Umbilical cord (tissue), 2 donors: ENCODE measurements at places on chromosomes 7 and 10.

DNA sequence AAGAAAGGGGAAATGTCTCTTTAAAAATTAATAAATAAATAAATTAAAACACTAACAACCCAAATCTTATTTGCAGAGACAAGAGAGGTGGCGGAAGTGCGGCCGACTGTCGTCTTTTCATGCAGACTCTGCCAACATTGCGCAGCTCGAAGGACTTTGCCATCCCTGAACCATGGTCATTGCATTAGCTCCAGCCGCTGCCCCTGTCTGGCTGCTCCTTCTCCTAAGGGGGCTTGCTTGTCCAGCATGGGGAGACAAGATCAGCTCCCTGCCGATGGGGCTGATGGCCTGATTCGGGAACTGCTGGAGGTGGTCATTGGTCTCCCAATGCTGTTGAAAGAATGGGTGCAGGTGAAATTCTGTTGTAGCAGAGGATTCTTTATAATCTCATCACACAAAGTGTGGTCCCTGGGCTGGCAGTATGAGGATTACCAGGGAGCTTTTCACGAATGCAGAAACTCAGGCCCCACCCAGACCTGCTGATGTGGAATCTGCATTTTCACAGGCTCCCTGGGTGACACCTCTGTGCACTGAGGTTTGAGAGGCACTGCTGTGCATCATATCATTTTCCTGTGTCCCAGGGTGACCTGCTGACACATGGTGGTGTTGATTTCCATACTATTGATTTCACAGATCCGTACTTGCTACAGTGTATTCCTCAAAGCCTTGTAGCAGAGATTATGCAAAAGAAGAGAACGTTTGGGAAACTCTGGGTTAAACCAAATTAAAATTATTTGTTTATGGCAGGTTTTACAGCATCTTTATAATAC lies 172.4 kb upstream of the ZMIZ1 start:
- DNase-seq: no peak

DNA sequence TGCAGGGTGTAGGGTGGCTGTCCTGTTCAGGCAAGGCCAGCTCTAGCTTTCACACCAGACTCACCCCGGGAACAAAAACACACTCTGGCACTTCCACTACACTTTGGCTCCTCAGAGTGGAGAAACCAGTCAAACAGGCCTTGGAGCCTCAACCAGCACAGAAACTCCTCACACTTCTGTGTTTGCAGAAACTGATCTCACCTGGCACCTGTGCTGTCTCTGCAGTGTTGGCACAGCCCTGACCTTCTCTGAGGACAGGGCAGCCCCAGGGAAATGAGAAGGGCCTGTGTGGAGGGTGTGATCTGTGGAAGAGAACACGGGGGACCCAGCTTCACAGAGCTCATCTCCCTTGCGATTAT lies 4.1 kb upstream of the CALML5 start:
- DNase-seq: peak; percentile 66

DNA sequence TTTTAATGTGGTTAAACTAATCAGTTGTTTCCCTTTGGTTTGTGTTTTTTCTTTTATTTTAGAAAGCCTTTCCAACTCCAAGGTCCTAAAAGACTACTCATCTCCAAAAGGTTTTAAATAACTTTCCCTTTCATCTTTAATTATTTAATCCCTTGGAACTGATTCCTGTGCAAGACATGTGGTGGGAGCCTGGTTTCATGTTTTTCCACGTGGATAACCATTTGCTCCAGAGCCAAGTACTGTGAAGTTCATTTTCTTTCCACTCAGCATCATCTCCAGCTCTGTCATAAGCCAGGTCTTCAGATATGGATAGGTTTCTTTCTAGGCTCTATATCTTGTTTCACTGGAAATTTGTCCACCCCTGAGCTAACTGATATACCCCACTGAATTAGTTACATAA lies 16.7 kb downstream of the PPP1R3C start:
- peak; percentile 61 for DNase-seq

- no peak for DNase-seq
Measured at GRCh38 chr7:26378016-26378415, 86.4 kb downstream of the SNX10 start.

DNA sequence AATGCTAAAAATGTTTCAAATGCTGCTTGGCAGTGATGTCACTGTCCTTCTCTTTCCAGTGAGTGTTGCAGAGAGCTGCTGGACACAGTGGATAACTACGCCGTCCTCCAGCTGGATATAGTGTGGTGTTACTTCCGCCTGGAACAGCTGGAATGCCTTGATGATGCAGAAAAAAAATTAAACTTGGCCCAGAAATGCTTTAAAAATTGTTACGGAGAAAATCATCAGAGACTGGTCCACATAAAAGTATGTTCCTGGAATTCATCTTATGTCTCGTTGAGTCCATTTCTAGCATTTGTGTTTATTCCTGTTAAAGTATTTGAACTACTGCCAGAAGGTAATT lies 25.2 kb downstream of the NUB1 start:
- peak; percentile 87 for DNase-seq

- no peak for DNase-seq
Measured at GRCh38 chr7:114181280-114181679, 233.3 kb upstream of the FOXP2 start.

GRCh38 chr7:31186202-31186601 lies 134.1 kb downstream of the ADCYAP1R1 start:
- DNase-seq: no peak

GRCh38 chr7:154680894-154681659 lies 321.8 kb downstream of the PAXIP1 start:
- DNase-seq: no peak

GRCh38 chr10:87659571-87660483 lies at the start of gene PAPSS2:
TSS of gene PAPSS2 (plus strand) at chr10:87659878. CDS start at chr10:87659982, 104 bp downstream.
- DNase-seq: peak; percentile 82

DNA sequence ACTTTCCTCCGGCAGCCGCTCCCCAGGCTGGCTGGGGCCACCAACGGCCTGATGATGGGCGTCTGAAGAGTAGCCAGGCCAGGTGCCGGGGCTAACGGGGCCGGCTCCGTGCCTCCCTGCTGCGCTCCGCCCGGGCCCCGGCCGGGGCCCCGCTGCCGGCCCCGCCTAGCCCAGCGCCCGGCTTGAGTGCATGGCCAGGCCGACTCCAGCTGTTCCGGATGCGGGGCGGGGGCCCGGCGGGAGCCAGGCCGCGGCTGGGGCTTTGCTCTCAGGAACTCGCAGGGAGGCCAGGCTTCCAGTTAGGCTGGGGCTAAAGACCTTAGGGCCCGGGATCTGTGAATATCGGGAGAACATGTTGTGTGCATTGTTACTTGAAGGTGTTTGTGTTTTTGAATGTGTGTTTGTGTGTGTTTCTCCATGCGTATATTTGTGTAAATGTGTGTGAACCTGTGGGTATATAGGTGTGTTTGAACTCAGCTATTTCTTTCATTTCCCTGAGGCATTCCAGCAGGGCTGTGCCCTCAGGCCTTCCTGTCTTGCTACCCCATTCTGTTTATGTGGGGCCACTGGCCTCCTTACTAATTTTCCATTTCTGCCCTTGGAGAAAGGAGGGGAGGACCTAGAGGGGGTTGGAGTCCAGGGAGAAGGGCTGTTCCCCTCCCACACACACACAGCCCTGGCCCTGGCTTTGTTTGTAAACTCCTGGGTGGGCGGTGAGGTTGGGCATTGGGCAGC lies 1.1 kb upstream of the LBX1 start:
- peak; percentile 40 for DNase-seq

GRCh38 chr7:29043576-29043975 lies 85.4 kb upstream of the TRIL start:
- DNase-seq: no peak

GRCh38 chr10:76195654-76196390 lies 764.4 kb downstream of the LRMDA start:
- DNase-seq: no peak

GRCh38 chr10:129415215-129416140 lies 51.6 kb upstream of the MGMT start:
- DNase-seq: no peak

GRCh38 chr7:151140826-151141225 lies 26.7 kb downstream of the GBX1 start:
- no peak for DNase-seq

GRCh38 chr10:54133203-54133602 lies 667.8 kb downstream of the PCDH15 start:
- peak; percentile 5 for DNase-seq

GRCh38 chr7:80453699-80454340 lies 58.0 kb downstream of the GNAT3 start:
- DNase-seq: peak; percentile 34

GRCh38 chr10:125093199-125093973 lies 67.0 kb downstream of the CTBP2 start:
- DNase-seq: peak; percentile 76

DNA sequence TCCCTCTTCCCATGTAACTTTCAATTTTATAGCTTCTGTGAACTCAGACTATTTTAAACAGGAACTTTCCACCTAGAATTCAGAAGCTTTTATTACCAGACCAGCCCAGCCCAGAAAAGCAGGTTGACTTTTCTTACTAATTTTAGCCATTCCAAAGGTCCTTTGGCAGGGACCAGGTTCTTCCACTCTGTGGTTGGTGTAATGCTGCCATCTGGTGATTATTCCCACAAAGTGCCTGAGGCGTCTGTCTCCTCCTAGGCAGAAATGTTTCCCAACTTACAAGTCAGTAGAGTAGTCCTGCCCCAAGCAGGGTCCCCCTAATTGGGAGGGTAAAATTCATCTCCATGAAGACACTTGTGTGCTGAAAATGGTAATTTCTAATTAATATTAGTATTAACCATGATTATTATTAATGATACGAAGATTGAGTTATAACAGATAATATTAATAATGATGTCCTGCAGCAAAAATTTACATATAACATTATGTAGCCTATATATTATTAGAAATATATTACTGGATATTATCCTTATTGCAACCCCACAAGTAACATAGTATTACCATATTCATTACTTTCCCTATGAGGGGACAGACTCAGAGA lies 53.0 kb upstream of the PPP1R17 start:
- DNase-seq: peak; percentile 72

- DNase-seq: peak; percentile 66
Measured at GRCh38 chr7:69962186-69963065, 364.2 kb downstream of the AUTS2 start.

DNA sequence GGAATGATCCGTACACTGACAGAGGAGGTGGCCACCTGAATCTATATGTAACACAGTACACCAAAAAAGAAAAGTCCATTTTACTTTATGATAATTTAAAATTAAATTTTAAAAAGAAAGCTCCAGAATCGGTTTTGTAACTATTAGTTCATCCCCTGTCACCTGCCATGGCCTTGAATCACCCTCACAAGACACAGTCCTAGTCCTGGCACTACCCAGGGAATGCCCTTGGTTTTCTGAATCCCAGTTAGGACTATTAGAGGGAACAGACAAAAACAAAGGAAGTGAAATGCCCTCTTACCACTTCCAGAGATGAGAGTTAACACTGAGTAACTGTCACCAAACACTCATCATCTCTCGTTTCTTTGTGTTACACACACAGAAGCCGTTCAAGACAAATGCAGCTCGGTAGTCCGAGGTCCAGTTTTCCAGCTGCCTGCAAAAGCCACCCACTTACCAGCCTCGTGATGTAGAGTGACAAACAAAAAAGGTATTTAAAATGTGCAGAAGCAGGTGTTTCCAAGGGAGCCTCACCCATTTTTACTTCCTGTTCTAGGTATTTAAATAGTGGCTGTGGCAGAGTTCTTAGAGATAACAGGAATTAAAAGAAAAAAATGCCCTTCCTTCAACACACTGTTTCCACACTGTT lies 6.1 kb downstream of the PTPRN2 start:
- no peak for DNase-seq

DNA sequence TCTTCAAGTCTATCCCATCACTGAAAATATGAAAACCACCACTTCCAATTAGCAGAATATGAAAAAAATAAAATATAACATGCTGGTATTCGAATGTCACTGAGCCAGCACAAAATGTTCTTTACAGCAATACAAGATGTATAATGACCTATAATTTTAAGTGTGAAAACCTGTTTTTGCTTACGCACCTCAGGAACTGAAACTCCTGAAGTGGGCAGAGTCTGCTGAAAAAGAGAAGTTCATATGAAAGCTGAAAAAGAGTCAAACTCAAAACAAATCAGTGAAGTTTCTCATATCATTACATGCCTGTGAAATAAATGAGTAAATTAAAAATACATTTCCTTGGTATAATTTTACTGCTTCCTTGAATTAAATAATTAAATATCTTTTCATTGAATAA lies 272.5 kb downstream of the DGKB start:
- no peak for DNase-seq

DNA sequence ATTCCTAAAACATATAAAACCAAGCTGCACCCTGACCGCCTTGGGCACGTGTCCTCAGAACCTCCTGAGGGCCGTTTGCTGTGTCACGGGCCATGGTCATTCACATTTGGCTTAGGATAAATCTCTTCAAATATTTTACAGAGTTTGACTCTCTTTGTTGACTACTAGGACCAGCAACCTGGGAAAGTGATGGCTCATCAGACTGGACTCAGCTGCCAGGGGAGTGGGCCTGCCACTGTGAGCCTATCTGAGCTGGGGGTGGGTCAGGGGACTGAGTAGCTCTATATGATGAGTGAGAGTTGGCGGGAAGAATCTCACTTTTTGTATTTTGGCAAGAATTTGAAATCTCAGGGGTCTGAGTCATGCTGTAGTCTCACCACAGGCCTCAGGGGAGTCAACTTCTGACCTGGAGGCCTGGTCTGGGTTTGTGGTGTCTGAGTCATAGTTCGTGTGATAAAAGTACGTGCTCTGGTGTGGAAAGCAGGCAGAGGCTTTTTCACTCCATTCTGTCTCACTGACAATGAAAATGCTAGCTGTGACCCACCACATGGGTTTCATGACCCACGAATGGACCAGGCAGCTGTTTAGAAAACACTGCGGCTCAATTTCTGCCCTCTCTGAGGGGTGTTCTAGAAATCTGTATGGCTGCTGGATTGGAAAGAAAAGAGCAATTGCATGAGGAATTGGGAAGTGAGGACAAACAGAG lies 4.2 kb upstream of the UPP1 start:
- peak; percentile 97 for DNase-seq

GRCh38 chr10:55495555-55495954 lies 694.5 kb upstream of the PCDH15 start:
- DNase-seq: no peak

- DNase-seq: no peak
Measured at GRCh38 chr7:44279286-44279685, 46.1 kb downstream of the CAMK2B start.

GRCh38 chr7:87878208-87878735 lies 2.0 kb downstream of the DBF4 start:
- DNase-seq: no peak

- no peak for DNase-seq
Measured at GRCh38 chr7:45101748-45102147, 9.7 kb downstream of the TBRG4 start.

- DNase-seq: no peak
Measured at GRCh38 chr7:139192014-139192706, 38.9 kb upstream of the UBN2 start.

GRCh38 chr7:158973440-158973839 lies 117.1 kb downstream of the DYNC2I1 start:
- no peak for DNase-seq

- DNase-seq: no peak
Measured at GRCh38 chr7:115293628-115294240, 371.8 kb downstream of the MDFIC start.

DNA sequence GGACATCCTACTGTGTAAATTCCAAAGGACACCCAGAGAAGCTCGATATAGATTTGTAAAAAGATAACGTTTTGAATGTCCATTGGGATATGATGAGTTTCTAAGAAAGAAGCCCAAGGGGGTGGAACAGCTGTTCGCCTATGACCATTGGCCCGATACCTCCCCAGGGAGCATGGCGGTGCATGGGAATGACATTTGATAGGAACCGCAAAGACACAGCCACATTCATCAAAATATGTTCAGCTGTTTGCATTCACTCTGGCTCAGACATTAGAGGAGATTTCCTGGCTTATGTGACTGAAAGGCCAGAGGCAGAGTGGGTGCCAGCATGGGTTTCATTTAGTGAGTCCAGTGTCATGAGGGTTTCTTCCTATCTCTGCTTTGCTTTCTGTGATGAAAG lies 56.0 kb upstream of the BAIAP2L1 start:
- DNase-seq: no peak
